ENCODE measurements at places on chromosomes 6 and 20.

DNA sequence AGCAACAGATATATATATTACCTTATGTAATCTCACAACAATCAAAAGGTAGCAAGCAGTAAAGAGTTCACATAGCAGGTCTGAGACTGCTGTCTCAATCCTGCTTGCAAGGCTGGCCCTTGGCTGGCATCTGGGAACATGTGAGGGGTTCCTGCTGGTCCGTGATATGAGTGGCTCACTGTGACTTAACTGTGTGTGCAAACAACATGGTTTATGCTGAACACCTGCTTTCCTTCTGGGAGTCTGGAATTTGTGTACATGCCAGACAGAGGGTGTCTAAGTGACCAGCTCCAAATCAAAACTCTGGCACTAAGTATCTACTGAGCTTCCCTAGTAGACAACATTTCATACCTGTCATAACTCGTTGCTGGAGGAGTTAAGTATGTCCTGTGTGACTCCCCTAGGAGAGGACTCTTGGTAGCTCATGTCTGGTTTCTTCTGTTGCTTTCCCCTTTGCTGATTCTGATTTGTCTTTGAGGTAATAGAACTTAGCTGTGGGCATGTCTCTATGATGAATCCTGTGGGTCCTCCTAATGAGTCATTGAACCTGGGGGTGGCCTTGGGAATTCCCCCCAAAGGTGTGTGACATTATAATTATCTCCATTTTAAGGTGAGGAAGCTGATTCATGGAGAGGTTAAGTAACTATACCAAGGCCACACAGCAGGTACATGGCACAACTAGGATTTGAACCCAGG lies 131.6 kb upstream of the NEDD9 start:
- no peak for DNase-seq

DNA sequence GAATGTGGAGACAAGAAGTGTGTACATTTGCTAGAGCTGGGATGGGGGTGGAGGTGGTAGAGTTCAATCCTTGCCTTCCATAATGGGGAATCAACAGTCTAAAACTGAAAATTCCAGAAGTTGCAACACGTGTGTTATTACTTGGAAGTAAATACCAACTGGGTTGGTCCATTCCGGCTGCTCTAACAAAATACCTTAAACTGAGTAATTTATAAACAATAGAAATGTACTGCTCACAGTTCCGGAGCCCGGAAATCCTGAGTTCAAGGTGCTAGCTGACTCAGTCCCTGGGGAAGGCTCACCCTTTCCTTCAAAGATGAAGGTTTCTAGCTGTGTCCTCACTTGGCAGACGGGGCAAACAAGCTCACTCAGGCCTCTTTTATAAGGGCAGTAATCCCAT lies 59.0 kb downstream of the RIN2 start:
- DNase-seq = peak; percentile 63

DNA sequence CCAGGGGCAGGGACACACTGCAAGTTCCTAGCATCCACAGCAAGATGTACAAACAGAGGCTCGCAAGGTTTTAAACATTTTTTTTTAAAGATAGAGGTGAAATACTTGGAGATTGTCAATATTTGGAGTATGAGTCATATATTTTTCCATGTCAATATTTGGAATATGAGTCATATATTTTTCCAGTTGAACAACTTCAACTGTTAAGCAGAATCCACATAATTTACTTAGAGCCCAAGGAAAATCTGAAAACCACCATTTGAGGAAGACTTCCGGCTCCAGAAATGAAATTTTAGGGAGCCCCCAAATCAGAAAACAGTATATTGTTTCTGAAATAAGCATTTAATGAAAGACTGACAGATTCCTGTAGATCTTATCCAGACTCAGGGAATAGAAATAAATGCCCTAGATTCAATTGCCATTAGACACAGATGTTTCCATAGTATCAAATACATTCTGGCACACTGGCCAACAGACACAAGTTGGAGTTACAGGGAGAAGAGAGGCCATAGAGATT lies 51.6 kb upstream of the FAM184A start:
- DNase-seq = peak; percentile 42

DNA sequence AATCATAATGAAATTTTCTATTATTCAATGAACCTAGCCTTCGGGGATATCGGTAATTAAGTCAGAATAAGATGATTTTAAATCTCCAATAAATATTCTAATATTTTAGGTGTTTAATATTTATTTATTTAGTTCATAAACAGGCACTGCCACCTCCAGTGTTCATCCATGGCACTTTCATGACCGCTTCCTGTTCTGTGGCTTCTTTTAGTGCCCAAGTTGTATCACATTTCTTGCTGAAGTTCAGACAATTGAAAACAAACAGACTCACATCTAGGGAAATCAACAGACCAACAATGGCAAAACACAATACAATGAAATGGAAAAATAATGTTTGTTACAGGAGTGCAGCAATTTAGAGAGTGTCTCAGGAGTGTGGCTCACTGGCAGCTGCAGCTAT lies 26.0 kb downstream of the HDDC2 start:
- DNase-seq = no peak

DNA sequence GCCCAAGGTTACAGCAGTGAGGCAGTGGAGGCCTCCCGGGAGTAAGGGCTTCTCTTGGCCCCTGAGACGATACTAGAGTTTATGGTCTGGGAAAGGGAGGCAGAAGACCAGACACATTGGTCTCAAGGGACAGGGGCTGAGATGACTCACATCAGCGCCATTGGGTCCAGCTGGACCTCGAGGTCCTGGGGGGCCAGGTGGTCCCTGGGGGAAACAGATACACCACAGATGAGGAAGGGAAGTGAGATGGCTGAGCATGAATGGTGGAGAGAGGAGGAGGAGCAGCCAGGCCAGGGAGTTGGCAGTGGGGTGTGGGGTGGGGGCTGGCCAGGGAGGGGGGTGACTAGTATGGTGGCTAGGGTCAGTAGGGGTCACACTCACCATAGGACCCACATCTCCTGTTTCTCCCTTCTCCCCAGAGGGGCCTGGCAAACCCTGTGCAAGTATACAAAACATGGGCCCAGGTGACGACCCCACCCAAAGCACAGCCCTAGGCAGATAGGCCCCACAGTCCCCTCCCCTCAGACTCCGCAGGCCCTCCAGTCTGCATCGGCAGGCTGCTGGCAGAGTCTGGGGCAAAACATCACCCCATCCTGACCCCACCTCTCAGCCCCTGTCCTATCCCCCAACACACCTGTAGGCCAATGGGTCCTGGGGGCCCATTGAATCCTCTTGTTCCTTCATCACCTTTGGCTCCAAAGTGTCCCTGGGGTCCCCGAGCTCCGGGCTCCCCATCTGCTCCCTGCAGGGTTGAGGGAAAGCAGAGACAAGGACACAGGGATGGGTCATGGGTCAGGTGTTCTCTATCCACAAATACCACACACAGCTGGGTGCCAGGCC lies 21.9 kb downstream of the COL11A2 start:
- no peak for DNase-seq

- DNase-seq = no peak
Measured at GRCh38 chr20:5674176-5674660, 76.0 kb upstream of the SHLD1 start.

- DNase-seq = no peak
Measured at GRCh38 chr20:51955756-51956155, 153.4 kb upstream of the SALL4 start.

DNA sequence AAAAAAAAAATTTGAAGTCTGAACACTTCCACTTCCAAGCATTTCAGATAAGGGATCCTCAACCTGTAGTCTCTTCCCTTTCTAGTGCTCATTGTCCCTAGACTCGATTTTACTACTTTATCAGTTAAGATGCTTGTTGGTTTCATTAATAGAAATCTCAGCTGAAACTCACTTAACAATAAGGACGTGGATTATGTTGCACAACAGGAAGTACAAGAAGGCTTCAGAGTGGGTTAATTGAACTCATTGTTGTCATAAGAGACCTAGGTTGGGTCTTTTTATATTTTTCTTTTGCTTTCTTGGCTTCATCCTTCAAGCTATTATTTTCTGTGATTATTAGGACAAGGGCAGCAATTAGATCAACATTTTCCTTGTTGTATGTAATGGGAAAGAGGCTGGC lies 175.2 kb downstream of the CDKAL1 start:
- DNase-seq = no peak

All from GM03348 (cell line).